Skin of body (tissue), 3 donors: ENCODE measurements at places on chromosomes 2 and 18. TPM values are rescaled to one million over a fixed set of nuclear protein-coding genes. Genes with fewer than 3 reads are reported as not detected.
A peak's percentile ranks its signal among the peaks of the same experiment; 100 is the strongest.

The GALNT13 gene
- total RNA-seq = 2.5 TPM

The RPIA gene
- 14.0 TPM for total RNA-seq

The PARD6G gene
- 12.5 TPM for total RNA-seq

The KYNU gene
- total RNA-seq = 3.2 TPM

The LHCGR gene
- total RNA-seq = 1.5 TPM

The CNGA3 gene
- 0.10 TPM for total RNA-seq

The ARHGAP25 gene
- 5.8 TPM for total RNA-seq

The ANKRD29 gene
- total RNA-seq = 6.1 TPM

The CPS1 gene
- total RNA-seq = 4.7 TPM

The TUBB8B gene
- total RNA-seq = not detected

The GALR1 gene
- 2.1 TPM for total RNA-seq

The UGT1A5 gene
- not detected for total RNA-seq

The TEX261 gene
- 14.3 TPM for total RNA-seq

The CYP27C1 gene
- total RNA-seq = 4.3 TPM

DNA sequence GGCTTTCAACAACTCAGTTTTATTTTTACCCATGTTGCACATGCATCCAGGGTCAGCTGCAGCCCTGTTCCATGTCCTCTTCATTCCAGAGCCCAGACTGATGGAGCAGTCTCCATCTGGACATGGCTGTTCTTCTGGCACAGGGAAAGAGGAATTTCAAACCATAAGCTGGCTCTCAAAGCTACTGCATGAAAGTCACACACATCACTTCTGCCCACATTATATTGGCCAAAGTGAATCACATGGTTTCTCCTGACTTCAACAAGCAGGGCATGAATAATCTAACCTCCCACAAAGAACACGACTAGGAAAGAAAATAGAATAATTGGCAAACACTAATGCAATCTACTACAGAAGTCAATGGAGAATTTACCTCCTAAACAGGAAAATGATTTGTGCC is 94.2 kb downstream of the FTCDNL1 start:
- DNase-seq = no peak

DNA sequence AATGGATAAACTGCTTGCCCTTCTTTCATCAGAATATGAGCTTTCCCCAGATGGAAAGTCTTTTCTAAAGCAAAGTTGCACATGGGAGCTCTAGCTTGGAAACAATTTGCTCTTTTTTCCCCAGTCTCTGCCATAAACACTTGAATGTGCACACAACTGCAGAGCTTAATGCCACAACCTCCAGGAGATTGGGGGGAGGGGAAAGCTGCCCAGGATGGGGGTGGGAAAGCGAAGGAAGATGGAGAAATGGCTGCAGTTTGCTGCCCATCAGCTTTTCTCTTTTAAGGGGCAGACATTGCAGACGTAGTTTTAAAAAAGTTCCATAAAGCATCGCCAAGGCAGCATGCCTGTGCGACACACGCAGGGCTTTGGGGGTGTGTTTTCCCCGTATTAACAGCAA is 1.5 kb downstream of the ACKR3 start:
- DNase-seq = peak; percentile 62

DNA sequence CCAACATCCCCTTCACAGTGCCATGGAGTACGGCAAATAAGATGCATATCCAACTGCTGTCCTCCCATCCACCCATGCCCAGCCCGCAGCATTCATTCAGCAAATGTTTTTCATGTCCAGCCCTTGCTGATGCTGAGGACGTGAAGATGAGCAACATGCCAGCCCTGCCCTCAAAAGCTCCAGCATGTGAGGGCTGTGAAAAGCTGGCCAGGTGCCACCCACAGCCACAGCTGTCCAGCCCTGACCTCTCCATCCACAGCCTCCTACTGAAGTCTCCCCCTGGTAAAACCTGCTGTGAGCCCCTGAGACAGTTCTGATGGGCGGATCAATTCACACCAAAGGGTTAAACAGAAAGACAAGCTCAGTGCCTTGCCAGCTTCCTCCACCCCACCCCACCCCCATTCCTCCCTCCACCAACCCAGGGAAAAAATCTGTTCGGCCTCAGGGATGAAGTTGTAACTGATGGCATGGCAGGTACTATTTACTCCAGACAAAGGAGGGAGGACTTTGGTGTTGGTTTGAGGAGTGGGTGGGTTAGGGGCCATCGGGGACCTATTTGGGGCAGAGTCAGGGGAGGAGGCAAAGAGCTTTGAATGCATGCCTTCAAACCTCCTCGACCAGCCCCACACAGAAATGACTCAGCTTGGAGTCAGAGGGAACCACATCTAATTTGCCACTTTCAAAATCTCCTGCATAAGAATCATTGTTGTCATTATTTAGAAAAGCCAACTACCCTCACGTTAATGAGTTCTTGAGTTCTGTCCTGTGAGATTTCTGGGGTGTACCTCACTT is 4.3 kb downstream of the ZBTB7C start:
- no peak for DNase-seq

DNA sequence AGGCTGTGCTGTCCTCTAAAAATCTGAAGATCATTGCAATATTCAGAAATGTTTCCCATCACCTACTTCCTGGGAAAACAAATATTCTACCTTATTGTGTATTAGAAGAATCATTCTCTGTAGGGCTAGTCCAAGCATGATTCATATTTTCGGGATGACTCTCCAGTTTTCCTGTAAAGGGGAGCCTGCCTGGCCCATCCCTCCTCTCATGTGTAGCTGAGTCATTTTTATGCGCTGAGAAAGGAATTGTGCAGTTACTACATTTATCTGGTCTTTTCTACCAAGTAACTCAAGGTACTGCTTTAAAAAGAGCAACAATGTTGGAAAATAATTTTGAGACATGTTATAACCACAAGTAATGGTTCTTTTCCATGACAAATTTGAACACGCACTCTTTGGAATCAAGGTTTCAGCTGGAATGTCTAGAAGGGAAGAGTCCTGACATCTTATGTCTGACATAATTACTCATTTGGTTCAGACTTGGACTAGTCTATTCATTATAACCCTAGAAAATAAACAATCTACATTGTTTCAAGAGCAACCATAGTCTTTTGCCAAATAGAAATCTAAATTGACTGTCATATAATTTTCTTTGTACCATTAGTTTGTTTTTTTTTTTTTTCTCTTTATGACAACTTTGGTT is 6.6 kb downstream of the DSG3 start:
- no peak for DNase-seq

DNA sequence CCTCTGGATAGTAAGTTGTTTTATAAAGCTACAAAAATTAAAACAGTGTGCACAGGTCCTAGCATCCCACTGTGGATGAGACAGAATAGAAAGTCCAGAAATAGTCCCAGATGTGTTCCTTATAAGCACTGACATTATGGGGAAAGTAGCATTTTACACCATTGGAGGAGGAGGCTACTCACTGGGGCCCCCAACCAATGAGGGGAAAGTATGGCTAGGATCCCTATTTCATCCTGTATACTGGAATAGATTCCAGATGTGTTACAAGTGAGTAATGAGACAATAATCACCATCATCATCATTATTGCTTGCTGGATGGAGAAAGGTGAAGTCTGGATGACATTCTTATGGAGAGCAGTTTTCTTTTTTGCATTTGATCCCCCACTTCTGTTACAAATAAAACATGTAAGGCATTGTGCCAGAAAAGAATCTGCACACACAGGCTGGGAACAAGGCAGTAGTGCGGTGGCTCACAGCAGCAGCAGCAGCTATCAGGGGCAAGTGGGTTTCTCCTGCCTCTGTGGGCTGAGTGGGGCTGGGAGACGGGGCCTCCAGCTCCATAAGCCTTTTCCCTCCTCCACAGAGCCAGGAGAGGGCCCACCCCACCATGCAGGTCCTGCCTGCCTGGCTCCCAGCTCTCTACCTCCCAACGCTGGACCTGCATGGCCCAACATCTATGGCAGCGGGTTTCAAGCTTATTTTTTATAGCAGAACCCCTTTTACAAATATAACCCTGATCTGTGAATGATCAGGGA is 5.0 kb downstream of the ARID5A start:
- DNase-seq = peak; percentile 73

DNA sequence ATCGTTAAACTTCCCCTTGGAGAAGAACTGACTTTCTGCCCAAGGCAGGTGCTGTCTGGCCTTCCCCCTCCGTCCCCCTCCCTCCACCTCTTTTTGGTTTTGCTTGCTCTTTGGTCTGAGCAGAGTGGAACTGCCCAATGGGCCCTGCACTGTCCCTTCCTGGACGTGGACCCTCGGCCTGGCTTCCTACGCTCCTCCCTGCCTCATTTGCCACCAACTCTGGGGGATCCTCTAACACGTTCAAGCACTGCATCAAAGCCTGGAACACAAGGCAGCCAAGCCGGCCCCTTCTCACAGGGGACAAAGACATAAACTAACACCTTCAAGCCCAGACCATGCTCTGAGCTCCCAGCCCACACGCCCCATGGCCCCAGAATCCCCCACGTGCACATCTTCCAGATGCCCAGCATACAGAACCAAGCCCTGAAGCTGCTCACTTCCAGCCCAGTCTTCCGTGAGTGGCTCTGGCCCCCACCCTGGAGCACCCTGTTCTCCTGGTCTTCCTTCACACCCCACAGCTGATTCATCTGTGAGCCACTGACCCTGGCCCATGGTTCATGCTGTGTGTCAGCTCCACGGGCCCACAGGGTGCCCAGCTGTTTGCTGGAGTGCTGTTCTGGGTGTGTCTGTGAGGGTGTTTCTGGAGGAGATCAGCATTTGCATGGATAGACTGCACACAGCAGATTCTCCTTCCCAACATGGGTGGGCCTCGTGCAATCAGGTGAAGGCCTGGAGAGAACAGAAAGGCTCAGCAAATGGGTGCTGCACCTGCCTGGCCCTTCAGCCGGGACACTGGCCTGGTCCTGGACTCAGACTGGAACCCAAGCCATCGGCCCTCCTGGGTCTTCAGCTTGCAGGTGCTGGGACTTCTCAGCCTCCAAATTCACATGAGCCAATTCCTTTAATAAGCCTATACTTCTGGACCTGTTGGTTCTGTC is 247.1 kb upstream of the SALL3 start:
- no peak for DNase-seq

DNA sequence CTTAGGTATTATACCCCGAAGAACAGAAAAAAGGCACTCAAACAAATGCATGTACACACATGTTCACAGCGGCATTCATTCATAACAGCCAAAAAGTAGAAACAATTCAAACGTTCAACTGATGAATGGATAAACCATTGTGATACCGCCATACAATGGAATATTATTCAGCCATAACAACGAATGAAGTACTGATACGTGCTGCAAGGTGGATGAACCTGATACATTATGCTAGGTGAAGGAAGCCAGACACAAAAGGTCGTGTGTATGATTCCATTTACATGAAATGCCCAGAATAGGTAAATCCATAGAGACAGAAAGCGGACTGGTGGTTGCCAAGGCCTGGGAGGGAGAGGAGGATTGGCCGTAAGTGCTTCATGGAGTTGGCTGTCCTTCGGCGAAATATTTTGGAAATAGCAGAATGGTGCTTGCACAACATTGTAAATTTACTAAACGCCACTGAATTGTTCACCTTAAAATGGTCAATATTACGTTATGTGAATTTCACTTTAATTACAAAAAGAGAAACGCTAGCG is 750 bp upstream of the RMP24 start:
- peak; percentile 63 for DNase-seq

DNA sequence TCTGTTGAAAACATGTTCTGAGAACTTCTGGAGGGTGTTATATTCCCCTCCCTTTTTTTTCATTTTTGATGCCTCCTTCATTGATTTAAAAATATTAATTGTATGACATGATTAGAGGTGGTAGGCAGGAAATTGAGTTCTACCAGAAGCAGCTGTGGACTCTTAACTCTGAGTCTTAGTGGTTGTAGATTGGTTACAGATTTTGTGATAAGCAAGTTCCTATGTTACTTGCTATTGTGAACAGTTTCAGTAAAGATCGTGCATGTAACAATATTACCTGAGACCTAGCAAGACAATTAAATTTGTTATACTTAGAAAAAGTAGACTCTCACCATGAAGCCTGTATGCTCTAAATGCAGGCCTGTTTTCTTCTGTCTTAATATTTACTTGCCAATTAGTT is 88.1 kb downstream of the PRPF40A start:
- DNase-seq = no peak

- no peak for DNase-seq
These were observed 32.3 kb upstream of the XDH start for GRCh38 chr2:31446848-31447247.

DNA sequence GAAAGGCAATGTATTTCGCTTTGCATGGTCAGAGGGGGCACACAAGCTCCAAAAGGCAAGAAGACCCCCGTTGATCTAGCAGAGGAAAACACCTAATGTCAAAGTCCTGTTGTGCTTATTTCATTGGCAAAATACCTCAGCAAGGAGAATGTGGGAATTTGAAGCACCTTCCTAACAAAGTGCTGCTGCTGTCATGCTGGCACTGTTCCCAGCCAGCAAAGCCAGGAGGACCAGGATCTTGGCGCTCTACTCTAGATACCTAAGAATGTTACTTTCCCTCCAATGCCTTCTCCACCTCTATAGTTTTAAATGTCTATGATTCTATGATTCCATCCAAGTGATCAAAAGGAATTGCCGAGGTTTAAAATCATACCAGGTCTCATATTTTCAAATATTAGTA is 867.9 kb upstream of the POU3F3 start:
- DNase-seq = no peak

GRCh38 chr2:34096562-34097171 is 497.6 kb upstream of the FAM98A start:
- peak; percentile 3 for DNase-seq

- no peak for DNase-seq
These were observed 97.3 kb upstream of the ST3GAL5 start for GRCh38 chr2:85986121-85986520.

- no peak for DNase-seq
These were observed 69.4 kb downstream of the SRD5A2 start for GRCh38 chr2:31511376-31511775.

- peak; percentile 91 for DNase-seq
These were observed 198.5 kb upstream of the ITGA4 start for GRCh38 chr2:181258720-181259119.

- no peak for DNase-seq
These were observed 391.2 kb upstream of the POU3F3 start for GRCh38 chr2:104462731-104463130.

GRCh38 chr2:31433541-31433940 is 19.0 kb upstream of the XDH start:
- DNase-seq = no peak
